ENCODE measurements at places on chromosomes 13 and 19. TPM values are rescaled to one million over a fixed set of nuclear protein-coding genes. Genes with fewer than 3 reads are reported as not detected.

The CRLF1 gene
- not detected for total RNA-seq

The OCEL1 gene
- total RNA-seq, result 6.1 TPM

The EBI3 gene
- total RNA-seq, result 1.3 TPM

The ARHGAP33 gene
- 2.3 TPM for total RNA-seq

The CGB3 gene
- total RNA-seq, result not detected

The ZNF565 gene
- total RNA-seq, result 1.6 TPM

The ZNF69 gene
- total RNA-seq, result 12.1 TPM

The CGB5 gene
- total RNA-seq, result not detected

The TMEM91 gene
- total RNA-seq, result 2.6 TPM

The MBD3L3 gene
- not detected for total RNA-seq

The GNA15 gene
- total RNA-seq, result under 0.01 TPM

DNA sequence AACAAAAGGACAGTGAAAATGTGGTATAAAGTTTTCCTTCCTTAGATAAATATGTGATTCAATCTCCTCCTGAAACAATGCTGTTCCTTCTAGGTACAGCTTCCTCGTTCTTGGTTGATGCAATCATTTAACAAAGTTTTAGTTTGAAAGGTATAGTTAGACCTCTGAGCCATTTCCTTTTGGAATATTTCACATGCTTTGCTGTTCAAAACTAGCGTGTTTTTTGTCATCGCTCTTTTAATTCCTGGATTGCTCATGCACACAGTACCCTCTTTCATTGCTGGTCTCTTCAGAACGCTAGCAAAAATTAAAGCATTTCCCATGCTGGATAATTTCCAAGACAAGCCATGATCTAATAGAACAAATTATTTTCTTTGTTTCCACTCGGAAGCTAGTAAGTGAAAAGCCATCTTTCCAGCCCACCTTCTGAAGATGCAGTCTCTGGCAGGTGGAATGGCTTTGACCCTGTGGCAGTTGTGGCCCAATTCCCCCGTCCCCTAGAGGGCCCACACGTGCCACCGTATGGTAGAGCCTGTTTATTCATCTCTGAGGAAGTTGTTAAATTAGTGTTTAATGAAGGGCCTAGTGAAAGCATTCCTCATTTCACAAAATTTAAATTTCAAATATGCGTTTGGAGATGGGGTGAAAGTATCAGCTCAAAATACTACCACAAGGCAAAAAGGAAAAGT, 1040.6 kb upstream of the SLC10A2 start:
- DNase-seq, result no peak

DNA sequence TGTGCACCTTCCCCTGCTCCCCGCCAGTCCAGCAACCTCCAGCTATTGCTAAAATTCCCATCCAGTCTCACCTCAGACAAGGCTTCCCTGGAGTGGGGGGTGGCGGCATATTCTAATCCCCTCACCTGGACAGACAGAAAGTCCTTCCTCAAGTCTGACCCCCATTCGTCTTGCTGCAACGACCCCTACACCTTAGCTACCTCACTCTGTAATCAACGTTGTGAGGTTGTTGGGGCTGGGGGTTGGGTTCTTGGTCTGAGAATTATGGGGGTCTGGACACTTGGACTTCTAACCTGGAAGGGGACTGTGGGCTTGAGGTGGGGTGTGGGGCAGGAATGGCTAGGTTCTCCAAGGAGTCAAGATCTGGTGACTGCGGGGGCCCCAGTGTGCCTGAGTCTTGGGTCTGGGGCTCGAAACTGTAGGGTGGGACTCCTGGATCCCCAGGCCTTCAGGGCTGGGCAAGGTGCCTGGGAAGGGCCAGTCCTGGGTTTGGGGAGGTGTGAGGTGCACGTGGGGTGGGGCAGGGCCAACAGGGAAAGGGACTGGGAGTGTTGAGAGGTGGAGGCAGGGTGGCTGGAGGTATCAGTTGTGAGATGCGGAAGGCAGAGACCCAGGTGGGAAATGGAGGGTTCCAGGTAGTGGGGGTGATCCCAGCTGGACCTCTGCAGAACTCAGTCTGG, 1.3 kb downstream of the FOXA3 start:
- no peak for DNase-seq

DNA sequence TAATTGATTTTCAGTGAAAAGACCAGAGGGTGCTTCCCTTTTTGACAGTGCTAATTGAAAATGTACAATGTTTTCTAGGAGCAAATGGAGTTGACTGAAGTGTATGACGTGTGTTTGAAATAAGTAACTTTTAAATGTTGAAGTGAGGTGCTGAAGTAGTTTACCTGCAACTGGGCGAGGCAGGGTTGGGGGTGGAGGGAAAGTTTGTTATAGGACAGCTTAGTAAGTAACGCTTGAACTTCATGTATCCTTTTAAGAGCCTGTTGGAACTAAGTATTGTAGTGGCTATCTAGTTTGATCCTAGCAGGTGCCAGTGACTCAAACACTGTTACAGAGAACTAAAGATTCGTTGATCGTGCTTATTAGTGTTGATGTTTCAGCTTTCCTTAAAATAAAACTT, 5.9 kb downstream of the SLAIN1 start:
- DNase-seq, result no peak

- no peak for DNase-seq
Observed at GRCh38 chr13:40923867-40924266, 95.2 kb downstream of the ELF1 start.

DNA sequence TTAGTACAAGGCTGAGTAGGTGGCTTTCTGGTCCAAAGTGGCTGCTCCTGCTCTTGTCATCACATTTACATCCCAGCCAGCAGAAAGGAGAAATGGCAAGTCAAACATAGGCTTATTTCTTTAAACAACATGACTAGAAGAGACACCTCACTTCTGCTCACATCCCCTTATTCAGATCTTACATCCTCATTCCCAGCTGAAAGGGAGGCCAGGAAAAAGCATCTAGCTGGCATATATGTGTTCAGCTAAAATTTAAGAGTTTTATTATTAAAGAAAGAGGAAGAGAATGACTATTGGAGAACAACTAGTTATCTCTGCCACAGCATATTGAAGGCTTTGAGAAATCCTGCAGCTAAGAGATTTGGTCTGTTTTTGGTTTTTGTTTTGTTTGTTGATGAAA, 34.1 kb downstream of the RGCC start:
- DNase-seq, result no peak

- no peak for DNase-seq
Observed at GRCh38 chr19:7988307-7988706, 17.1 kb downstream of the ELAVL1 start.

DNA sequence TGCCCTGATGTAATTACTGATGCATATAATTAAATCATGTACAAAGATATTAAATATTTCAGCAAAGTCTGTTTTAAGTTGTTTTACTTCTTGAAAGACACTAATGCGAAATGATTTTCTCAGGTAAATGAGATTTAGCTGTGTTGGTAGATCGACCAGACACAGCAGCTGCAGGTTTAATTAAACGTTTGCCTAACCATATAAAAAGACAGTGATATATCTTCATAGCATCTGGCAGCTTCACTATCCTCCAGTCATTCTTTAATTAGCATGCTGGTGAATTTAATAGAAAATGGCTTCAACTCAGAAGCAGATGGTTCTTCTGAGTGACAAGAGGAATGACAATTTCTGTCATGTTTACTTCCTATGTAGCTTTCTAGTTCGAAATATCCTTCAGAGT, 69.3 kb downstream of the NHLRC3 start:
- DNase-seq, result no peak

- DNase-seq, result peak; percentile 34
Observed at GRCh38 chr19:10289836-10290356, at the start of gene ICAM5. TSS of gene ICAM5 (plus strand) at chr19:10289952. CDS start at chr19:10290044, 92 bp downstream.

- no peak for DNase-seq
Observed at GRCh38 chr19:6358003-6358402, 3.3 kb upstream of the CLPP start.

GRCh38 chr13:48038761-48039160, 1.2 kb downstream of the NUDT15 start:
- no peak for DNase-seq

DNA sequence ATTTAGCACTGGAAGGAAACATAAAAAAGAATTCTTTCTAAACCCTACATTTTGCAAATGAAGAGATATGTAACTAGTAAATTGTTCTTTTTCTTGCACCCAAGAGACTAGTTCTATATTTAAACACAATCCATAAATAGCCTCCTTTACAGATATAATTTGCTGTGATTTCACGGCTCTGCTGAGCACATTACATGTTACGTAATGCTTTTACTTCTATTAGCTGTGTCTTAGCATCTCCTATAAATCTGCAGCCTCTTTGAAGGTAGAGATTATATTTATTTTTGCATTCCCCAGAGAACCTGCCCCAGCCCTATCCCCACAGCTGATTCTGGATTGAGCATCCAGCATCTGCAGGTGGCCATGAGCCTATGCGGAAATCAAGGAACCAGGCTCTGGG, 32.2 kb downstream of the LACC1 start:
- no peak for DNase-seq

- no peak for DNase-seq
Observed at GRCh38 chr13:114152831-114153371, 20.5 kb upstream of the RASA3 start.

GRCh38 chr13:31105856-31106255, 55.8 kb downstream of the HSPH1 start:
- no peak for DNase-seq

- DNase-seq, result no peak
Observed at GRCh38 chr13:99730403-99730802, 229.1 kb downstream of the TM9SF2 start.

DNA sequence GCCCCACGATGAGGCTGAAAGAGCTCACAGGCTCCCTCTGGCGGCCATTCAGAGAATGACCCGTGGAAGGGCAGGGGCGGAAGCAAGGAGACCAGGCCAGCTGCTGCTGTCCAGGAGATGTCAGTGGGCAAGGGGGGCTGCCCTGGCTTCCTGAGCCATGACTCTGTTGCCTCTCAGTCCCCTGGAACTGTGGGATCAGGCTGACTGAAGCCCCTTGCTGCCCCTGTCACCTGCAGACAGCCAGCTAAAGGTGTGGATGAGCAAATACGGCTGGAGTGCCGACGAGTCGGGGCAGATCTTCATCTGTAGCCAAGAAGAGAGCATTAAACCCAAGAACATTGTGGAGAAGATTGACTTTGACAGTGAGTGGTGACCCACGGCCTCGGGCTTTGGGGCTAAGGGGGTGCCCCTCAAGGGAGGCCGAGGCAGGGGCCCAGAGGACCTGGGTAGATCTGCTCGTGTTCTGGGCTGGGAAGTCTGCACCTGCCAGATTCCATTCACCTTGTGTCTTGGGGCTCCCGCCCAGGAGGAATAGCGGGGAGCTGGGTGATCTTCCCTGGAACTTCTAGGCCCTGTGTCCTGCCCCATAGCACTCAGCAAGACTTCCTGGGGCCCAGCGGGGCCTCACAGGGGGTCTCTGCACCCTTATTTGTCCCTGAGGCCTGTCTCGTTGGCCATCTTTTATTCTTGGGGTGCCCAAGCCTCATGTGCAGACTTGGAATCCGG, 12.5 kb upstream of the ACTN4 start:
- DNase-seq, result peak; percentile 61

DNA sequence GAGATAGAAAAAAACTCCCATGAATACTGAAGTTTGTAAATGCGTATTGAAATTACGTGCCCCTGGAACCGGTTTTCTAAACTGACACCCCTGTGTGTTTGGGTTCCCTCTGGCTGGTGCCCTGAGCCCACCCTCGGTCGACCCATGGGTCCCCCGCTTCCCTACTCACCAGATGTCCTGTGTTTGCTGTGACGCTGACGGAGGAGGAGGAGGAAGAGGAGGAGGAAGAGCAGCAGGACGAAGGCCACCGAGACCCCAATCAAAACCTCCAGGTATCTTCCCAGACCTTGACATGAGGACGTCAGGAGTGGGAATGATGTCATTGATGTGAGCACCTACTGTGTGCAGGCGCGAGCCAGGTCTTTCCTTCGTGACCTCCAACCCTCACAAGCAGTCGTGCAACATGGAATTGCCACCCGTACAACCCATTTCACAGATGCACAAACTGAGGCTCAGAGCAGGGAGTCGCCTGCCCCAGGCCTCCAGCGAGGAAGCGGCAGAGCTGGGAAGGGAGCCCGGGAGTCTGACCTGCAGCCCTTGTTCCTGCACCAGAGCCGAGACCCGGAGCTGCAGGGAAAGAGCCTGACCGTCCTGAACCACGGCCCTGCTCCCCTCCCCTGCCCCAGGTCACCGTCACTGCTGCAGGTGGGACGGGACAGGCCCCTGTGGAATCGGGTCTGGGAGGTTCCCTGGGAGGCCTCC, 3.7 kb downstream of the LILRB3 start:
- no peak for DNase-seq

DNA sequence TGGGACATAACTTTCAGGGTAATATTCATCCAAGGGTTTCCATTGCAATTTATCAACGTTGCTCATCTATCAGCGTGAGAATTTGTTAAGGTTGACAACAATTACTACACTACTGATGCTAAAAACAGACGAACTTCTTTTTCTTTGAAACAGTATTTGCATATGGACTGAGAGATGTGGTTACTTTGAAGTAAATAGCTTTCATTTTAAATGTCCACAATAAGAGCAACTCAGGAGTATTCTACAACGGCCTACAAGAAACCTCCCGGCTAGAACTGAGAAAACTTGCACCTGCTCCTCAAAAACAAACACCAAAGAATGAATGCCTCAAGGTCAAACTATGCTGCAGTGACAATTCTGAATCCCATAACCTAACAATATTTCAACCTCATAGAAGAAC, 238.4 kb downstream of the IRS2 start:
- no peak for DNase-seq

DNA sequence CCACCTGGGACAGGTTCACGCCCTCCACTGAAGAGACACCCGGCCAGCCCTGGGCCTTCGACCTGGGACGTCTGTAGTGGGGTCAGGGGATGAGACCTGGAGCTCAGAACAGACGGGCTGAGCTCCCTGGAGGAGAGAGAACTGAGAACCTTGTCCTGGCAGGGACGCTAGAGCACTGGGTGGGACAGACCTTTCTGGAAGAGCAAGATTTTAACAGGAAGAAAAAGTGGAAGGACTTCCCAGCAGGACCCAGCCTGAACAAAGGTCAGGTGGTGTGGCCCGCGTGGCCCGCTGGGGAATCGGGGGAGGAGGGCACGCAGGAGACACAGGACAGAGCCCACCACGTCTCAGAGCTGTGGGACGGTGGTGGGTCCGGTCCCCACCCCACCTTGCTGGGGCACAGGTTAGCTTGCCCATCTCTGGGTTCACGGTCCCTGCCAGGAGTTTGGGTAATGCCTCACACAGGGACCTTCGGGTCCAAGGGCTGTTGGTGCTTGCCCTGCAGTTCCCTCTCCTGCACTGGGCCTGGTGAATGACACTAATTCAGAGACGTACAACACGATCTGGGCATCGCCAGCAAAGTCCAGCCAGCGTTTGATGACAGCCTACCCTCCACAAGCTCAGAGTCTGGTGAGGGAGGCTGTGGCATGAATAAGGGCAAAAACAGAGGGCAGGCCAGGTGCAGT, 1.2 kb upstream of the EFNA2 start:
- DNase-seq, result no peak

DNA sequence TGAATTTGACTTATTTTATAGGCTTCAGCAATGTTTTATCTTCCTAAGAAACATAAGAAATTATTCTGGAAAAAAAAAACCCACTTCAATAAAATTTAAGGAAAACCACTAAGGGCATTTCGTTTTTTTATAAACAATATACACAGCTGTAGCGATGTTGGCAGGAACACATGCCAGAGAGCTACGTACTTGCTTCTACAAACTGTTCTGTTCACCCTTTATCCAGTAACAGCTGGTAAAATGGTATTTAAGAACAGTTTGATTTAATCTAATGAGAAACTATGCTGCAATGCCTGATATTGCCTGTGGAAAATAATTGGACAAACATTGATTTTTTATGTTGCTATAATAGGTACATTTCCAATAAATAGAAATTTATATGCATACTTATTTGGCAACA, 137.2 kb upstream of the DACH1 start:
- no peak for DNase-seq

Measured in fibroblast of villous mesenchyme (primary cell).